ENCODE measurements at places on chromosomes 4 and X.

DNA sequence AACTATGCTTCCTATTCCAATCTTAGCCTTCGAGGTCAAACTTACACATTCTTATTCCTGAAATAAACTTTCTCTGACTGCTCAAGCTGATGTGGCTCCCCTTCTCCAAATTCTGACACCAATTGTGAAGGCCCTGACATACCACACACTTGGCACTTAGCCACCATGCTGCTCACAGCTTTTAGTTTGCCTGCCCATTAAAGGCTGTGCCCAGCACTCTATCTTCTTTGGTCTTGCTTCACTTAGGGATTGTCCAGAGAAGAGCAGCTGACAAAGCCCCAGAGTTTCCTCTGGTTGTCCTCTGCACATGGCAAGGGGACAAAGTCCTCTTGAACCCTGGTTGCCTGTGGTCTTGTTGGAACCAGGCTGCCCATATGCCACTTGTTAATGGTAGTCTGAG, 126.1 kb downstream of the ARHGEF9 start:
- DNase-seq = no peak

DNA sequence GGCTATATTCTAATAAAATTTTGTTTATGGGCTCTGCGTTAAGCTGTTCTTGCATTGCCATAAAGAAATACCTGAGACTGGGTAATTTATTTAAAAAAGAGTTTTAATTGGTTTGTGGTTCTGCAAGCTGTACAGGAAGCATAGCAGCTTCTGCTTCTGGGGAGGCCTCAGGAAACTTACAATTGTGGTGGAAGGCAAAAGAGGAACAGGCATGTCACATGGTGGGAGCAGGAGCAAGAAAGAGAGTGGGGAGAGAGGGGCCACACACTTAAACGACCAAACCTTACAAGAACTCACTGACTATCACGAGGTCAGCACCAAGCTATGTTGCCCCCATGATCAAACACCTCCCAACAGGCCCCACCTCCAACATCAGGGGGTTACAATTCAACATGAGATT, 74.0 kb downstream of the FHDC1 start:
- no peak for DNase-seq

- DNase-seq = no peak
Measured at GRCh38 chrX:72273718-72274117, 3.3 kb downstream of the RPS4X start.

DNA sequence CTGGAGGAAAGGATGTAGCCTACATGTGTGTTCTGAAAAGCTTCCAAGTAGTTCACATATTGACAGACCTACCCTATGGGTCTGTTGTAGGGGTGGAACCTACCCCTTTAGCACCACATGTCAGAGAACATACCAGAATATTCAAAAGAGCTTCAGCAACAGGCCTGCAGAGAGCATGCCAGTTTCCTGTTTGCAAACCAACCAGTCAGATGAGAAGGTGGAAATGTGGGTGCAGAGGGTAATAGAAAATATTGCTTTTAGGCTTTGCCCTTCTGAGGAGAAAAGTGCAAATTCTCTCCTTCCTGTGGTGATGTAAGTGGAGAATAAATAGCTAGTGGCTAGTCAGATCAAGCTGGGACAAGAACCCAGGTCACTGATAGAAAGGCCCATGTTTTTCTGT, 16.4 kb downstream of the INTS6L start:
- no peak for DNase-seq

- DNase-seq = no peak
Measured at GRCh38 chr4:67884701-67885100, 899 bp upstream of the TMPRSS11D start.
